ENCODE measurements at places on chromosomes 4 and X.

DNA sequence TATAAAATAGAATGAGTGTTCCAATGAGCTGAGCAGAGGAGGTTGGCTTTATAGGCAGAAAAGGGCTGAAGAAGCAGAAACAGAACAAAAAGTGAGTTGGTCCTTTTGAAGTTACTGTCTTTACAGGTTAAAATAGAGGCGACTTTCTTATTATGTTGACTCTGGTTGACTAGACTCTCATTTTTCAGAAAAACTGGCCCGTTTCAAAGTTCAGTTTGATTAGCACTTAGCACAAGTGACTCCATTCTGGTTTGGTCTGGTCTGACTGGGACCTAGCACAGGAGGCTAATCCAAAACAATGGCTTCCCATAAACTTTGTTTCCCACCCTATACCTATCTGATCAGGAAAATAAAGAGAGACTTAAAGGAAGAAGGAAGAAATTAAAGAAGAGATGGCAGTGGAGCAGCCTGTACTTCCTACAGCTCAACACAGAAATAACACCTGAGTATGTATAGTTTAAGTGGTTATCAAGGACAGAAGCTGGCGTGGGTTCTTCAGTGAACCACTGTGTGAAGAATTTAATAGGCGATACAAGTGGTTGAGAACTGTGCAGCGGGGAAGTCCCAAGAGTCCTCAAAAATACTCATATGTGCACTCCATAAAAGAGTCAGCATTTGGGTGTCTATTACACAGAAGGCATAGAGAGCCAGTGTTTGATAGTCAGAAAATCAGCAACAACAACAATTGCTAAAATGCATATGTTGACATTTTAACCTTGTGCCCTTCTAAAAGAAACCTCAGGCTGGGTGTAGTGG lies 554.8 kb upstream of the HTR2C start:
- H3K36me3 ChIP-seq: no peaks in the 10 kb centered on the region
- H3K4me1 ChIP-seq: no peaks in the 10 kb centered on the region
- H3K27me3 ChIP-seq: no peaks in the 10 kb centered on the region

- no peaks in the 10 kb centered on the region for H3K27me3 ChIP-seq
- no peaks in the 10 kb centered on the region for H3K36me3 ChIP-seq
- H3K27ac ChIP-seq: no peak within 1 kb of the TSS
- H3K4me1 ChIP-seq: no peaks in the 10 kb centered on the region
Observed at GRCh38 chr4:168092176-168092712, at the start of gene ANXA10. Gene ANXA10 (plus strand): TSS chr4:168092537. CDS start chr4:168092701, 164 bp downstream.

GRCh38 chr4:80078346-80079092 lies 5.5 kb upstream of the ANTXR2 start:
- H3K4me3 ChIP-seq: no peak overlapping the region
- no peak overlapping the region for H3K27ac ChIP-seq
- H3K4me1 ChIP-seq: no peaks in the 10 kb centered on the region
- DNase-seq: no peak

GRCh38 chr4:3683744-3684421 lies 82.3 kb upstream of the ADRA2C start:
- no peak overlapping the region for H3K27ac ChIP-seq
- H3K27me3 ChIP-seq: no peaks in the 10 kb centered on the region
- H3K36me3 ChIP-seq: no peaks in the 10 kb centered on the region

DNA sequence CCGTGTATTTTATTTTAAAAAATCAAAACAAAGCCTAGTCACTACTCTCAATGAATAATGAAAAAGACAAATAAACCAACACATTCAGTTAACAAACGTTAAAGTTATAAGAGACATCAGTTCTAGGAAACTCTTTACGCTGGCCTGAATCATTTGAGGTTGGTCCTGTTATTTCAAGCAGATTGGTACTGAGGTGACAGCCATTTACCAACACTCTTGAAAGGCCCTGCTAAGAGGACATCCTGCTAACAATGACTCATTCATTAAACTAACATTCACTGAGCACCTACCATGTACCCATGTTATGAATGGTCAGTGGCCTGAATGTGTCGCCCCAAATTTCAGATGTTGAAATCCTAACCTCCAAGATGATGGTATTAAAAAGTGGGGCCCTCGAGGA lies 57.1 kb upstream of the ADGRG2 start:
- no peak overlapping the region for H3K27ac ChIP-seq
- H3K4me3 ChIP-seq: no peak overlapping the region
- no peak for DNase-seq
- H3K4me1 ChIP-seq: peaks cover 5% of the 10 kb centered on the region
- H3K36me3 ChIP-seq: no peaks in the 10 kb centered on the region
- H3K27me3 ChIP-seq: no peaks in the 10 kb centered on the region

DNA sequence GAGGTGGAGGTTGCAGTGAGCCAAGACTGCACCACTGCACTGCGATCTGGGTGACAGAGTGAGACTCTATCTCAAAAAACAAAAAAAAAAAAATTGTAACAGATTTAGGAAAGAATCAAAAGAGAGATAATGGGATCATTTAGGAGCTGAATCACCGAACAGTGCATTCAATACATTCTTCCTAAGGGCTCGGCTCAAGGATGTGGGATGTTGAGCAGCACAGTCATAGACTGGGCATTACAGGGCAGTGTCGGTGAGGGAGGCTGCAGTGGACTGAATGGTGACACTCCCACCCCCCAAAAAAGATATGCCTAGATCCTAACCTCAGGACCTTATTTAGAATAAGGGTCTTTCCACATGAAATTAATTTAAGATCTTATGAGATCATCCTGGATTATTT lies 70.0 kb downstream of the EVC2 start:
- no peaks in the 10 kb centered on the region for H3K4me1 ChIP-seq
- H3K36me3 ChIP-seq: no peaks in the 10 kb centered on the region
- no peaks in the 10 kb centered on the region for H3K27me3 ChIP-seq
- DNase-seq: no peak
- H3K27ac ChIP-seq: no peak overlapping the region

DNA sequence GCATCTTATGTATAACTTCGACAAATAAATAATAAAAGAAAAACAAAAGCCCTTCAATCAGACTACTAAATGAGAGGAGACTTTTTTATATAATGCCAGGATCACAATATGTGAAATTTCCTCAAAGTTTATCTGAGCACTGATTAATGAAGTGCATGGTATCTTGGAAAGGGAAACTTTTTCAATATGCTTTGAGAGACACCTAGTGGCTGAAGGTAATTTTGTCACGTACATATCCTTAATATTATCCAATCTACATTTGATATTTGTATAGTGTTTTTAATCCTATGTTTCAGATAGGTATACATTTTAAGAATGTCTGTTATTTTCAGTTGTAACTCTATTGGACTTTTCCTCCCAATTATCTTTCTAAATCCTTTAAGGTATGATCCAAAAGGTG lies 146.8 kb downstream of the KLHL4 start:
- no peak overlapping the region for H3K27ac ChIP-seq
- H3K4me3 ChIP-seq: no peak overlapping the region
- no peaks in the 10 kb centered on the region for H3K27me3 ChIP-seq

- H3K4me3 ChIP-seq: no peak overlapping the region
- no peaks in the 10 kb centered on the region for H3K36me3 ChIP-seq
- no peak for DNase-seq
- no peaks in the 10 kb centered on the region for H3K4me1 ChIP-seq
Observed at GRCh38 chr4:156628858-156629257, 342.7 kb downstream of the PDGFC start.

All from large intestine (tissue), 12 donors.